ENCODE measurements at places on chromosomes 2 and 18. TPM values are rescaled to one million over a fixed set of nuclear protein-coding genes. Genes with fewer than 3 reads are reported as not detected.

GRCh38 chr2:123015186-123015585 lies 1009.9 kb upstream of the CNTNAP5 start:
- H3K27me3 ChIP-seq, result no peaks in the 10 kb centered on the region
- H3K4me3 ChIP-seq, result no peak overlapping the region
- no peak for DNase-seq
- H3K27ac ChIP-seq, result no peak overlapping the region
- H3K36me3 ChIP-seq, result no peaks in the 10 kb centered on the region
- H3K4me1 ChIP-seq, result no peaks in the 10 kb centered on the region

DNA sequence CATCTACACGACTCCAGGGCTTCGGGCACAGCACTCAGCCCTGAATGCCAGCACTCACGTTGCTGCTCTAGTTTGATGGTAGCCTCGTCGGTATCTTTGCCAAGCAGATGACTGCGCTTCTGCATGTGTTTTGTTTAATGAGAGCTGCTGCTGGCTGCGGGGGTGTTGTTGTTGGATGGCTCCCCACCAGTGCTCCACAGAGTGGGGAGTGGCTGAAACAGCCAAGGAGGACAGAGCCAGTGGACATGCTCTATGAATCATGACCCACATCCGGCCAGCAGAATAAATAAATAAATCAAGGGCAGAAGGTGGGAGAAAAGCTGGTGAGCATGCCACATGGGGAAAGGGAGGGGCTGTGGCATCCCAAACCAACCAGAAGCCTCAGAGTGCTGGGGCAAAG lies 131.2 kb upstream of the SOX11 start:
- H3K27me3 ChIP-seq, result no peaks in the 10 kb centered on the region
- H3K36me3 ChIP-seq, result no peaks in the 10 kb centered on the region
- H3K27ac ChIP-seq, result no peak overlapping the region

DNA sequence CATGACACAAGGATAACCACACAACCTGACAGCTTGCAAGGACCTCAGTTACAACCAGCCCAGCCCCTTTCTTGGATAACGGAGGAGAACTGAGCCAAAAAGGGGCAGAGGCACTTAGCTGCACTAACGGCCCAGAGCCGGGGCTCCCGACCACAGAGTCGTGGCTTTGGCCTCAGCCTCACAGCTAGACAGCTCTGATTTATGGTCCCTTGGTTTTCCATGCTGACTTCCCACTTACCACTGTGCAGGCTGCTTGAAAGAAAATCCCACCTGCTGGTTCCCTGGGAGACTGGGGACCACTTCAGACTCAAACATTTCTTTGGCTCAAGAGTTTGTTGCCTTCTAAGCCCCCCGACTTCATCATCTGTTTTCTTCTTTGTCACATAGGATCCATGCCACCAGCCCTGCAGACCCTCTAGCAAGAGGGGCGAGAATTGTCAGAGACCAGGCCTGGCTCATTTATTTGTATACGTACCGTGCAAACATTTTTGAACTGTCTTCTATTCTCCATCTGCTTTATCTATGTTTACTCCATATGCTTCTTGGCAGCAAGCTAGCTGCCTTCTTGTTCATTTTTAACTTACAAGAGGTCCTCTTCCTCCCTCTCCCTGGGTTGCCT lies 352.6 kb upstream of the MYT1L start:
- H3K27ac ChIP-seq, result no peak overlapping the region
- H3K4me3 ChIP-seq, result no peak overlapping the region
- no peaks in the 10 kb centered on the region for H3K27me3 ChIP-seq
- no peaks in the 10 kb centered on the region for H3K4me1 ChIP-seq
- DNase-seq, result no peak

Gene SLC19A3
- 2.8 TPM for total RNA-seq

Gene SCN2A
- 0.81 TPM for total RNA-seq

All from aorta (tissue), 5 donors.